ENCODE measurements at places on chromosomes 6 and 20.
A peak's percentile ranks its signal among the peaks of the same experiment; 100 is the strongest.

DNA sequence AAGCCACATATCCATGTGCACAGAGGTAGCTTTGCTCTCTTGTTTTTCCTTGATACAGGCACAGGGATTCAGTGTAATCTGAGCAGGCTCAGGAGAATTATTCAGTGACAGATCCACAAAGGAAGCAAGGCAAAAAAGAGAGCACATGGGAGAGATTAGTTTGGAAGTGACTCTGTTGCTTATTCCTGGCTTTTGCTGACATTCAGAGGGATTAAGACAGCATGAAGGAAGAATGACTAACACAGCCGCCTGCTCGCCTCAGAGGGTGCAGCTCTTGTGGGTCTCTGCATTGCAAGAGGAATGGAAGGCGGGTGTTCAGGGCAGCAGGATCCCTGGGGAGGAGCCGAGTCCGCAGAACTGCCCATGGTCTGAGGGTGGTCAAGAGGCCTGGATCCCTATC is 203.4 kb upstream of the KCNQ5 start:
- no peak for DNase-seq

DNA sequence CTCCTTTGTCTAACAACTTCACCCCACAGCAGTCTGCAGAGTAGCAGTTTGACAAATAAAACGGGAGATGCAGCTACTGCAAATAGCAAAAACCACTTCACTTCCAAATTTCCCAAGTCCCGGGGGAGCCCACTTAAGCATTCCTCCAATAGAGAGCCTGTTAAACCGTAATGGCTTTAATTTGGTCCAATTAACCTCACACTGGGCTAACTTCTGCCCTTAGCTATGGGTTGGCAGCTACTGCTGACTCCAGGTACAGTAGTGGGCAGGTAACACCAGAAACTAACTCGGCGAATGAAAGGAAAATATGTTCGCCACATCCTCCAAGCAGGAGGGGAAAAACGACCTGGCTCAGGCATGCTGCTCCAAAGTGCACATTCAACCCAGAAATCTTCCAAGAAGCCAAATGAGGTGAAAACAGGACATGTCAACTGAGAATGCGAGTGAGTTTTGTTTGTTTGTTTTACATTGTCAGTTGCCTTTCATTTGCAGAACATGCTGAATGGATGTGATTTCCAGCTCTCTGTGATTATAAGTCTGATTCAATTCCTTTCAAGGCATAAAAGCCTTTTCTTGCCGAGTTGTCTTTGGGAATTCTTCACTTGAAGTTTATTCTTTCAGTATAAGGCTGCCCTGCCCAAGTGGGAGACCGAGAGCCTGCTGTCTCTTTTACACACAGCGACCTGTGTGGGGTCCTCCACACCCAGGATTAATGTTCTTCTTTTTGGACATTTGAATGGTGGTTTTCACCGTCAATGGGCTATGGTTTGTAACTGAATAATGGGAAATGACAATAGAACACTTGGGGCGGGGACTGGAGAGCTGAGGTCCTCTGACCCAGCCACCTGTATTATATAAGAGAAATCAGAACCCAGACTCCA is 117.3 kb upstream of the ARMC2 start:
- DNase-seq, result no peak

- no peak for DNase-seq
Measured at GRCh38 chr20:61296629-61297019, 44.6 kb downstream of the CDH4 start.

GRCh38 chr20:32804817-32805216 is 14.9 kb upstream of the MAPRE1 start:
- no peak for DNase-seq

- no peak for DNase-seq
Measured at GRCh38 chr6:42790549-42791181, 8.8 kb downstream of the BICRAL start.

- no peak for DNase-seq
Measured at GRCh38 chr6:25257686-25258348, 21.4 kb upstream of the CARMIL1 start.

DNA sequence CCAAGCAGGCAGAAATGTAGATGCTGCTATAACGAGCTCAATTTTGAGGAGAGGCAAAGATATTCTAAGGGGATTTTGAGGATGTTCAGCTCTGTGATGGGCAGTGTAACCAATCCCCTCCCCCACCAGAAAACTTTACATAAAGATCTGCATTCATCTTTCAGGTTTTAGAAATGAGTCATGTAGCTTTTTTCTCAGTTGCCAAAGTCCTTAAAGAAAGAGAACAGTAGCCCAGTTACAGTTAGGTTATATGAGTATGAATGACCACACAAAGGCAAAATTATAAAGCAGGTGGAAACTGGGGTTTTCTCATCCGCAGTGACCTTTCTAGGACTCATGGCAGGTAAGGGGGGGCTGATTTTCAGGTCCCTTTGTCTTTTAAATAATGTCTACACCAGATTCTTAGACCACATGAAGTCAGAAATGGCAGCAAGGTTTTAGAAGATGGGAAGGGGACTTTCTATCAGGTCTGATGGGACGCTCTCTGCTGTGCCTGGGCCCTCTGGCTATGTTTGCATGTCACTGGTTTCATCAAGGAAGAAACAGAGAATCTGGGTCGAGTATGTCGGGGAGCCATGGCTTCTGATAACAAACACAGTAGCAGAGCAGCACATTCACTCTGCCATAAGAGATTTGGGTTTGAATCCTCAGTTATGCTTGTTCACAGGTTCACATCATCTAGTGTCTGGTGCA is 94.7 kb downstream of the CLIC5 start:
- DNase-seq, result no peak

DNA sequence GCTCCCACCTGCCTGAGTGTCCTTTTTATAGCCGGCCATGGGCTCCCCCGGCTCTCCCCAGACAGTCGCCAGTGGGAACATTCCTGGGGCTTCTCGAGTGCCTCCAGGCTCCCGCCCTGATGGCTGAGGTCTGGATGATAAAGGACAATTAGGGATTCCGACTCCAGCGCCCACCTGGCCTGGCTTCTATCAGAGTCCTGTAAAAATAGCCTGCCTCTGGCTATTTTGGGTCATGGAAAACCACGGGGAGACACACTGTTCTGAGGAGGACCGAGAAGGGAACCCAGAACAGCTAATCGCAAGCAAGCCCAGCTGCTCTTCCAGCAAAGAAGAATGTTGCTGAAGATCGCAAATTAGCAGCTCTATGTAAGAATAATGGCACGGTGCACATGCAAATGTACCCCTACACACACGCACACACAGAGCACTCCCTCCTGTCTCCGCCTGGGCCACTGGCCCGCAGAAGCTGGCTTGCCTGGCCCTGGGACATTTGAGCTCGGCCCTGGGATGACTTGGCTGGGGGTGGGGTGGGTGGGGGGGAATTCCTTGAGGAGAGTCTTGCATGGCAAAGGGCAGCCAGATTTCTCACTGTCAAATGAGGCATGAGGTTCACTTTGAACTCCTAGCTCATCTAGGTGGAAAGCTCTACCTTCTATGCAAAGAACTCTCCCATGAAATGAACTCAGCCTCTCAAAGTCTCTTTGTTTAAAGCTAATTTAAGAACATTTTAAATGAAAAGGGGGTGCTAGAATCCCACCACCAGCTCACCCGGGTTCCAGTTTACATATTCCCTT is 55.3 kb downstream of the CTCFL start:
- DNase-seq, result no peak

DNA sequence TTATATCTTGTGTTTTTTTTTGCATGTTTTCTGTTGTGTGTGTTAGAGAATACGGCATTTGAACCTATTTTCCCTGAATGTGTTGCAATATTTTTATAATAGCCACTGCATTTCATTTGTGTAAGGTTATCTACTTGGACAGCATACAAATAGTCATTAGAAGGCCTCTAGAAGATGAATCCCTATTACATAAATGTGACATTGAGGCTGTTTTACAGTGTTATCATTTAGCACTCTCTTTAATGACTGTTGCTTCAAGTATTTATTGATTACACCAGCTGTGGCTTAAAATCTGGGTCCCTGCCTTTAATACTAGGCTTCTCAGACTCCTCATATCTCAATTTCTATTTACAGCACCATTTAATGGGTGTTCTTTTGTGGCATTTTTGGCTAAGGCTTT is 465.8 kb downstream of the FRK start:
- no peak for DNase-seq

DNA sequence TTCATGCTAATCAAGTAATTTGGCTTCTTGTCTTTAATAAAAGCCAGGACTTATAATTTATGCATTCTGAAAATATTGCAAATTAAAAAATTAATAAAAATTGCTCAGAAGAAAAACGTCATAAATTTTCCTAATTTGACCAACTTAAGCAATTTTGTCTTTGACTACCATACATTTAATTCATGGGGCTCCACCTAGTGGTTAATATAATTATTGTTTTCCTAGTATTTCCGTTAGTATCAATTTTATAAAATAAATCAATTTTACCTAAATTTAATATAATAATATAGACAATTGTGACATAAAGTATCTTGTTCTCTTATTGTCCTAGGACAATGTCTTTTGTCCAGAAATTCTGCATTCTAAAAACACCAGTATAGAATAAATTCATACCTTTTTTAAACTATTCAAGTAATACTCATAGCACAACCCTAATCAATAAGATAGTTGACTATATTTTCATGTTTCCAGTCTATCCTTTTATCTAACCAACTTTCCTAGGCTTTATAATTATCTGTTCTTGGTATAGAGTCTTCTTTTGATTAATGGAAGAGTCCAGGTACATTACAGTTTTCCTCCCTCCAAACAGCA is 319.9 kb downstream of the TRDN start:
- DNase-seq, result no peak

DNA sequence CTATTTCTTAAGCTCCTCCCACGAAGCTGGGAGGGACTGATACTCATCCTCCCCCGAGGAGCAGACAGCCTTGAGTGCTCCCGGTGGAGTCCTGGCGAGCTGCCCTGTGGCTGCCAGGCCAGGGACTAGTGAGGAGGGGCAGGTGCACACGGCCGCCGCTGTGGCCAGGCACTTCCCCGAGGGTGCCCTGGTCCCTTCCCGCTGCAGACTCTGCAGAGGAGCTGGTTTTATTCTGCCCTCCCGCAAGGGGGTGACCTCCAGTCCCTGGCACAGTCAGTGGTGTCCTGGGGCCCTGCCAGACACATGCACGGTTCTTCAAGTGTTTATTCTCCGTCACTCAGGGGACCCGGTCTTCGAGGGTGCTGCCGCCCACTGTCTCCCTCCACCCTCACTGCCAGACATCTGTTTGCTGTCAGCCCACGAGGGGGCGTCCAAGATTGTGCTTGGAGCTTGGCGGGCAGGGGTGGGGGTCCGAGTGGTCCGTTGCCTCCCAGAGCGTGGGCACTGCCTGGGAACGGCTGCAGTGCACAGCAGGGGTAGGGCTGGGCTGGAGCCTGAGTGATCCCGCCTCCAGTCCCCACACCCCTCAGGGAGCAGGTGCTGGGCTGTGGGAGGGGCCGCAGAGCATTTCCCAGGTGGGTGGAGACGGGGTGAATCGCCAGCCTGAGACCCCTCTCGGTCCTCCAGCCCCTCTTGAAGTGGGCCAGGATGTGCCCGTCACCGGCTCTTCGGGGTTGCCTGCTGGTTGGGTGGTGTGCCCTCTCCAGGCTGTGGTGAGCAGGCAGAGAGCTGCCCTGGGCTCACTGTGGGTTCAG is 3.1 kb upstream of the CABLES2 start:
- DNase-seq, result peak; percentile 45

GRCh38 chr6:160792708-160793107 is 90.7 kb downstream of the PLG start:
- no peak for DNase-seq

GRCh38 chr20:24961384-24962181 is 12.5 kb downstream of the CST7 start:
- no peak for DNase-seq

DNA sequence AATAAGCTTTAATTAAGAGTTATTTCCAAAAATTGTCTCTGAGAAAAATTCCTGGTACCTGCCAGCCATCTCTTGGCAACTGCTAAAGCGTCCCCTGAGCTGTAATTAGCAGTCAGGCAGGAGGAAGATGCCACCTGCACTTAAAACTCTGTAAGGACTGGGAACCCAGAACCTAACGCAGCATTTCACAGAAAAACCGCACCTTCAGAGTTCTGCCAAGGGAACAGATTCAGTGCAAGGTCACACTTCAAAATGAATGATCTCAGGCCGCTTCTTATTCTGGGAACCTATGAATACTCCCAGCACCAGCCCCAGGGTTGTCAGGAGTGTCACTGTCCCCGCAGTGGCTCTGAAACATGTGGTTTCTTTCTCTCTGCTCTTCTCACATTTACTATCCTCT is 36.7 kb downstream of the INSM1 start:
- no peak for DNase-seq

DNA sequence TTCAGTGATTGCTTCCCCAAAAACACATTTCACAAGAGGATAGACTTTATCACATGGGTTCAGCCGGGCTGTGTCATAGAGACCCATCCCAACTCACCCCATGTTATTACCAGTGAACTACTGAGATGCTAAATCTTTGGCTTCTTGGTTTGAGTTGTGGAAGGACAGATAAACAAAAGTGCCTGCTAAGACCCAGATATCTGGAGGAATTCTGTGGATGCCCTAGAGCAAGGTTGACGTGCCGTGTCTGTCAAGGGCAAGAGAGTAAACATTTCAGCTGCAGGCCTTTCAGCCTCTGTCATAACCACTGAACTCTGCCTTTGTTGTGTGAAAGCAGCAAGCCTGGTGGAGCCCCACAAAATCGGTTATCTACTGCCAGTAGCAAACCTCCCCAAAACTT is 11.2 kb upstream of the THBD start:
- DNase-seq, result no peak

- no peak for DNase-seq
Measured at GRCh38 chr20:22523499-22524392, 60.6 kb downstream of the FOXA2 start.

GRCh38 chr20:49561256-49561655 is 6.7 kb downstream of the PTGIS start:
- no peak for DNase-seq

DNA sequence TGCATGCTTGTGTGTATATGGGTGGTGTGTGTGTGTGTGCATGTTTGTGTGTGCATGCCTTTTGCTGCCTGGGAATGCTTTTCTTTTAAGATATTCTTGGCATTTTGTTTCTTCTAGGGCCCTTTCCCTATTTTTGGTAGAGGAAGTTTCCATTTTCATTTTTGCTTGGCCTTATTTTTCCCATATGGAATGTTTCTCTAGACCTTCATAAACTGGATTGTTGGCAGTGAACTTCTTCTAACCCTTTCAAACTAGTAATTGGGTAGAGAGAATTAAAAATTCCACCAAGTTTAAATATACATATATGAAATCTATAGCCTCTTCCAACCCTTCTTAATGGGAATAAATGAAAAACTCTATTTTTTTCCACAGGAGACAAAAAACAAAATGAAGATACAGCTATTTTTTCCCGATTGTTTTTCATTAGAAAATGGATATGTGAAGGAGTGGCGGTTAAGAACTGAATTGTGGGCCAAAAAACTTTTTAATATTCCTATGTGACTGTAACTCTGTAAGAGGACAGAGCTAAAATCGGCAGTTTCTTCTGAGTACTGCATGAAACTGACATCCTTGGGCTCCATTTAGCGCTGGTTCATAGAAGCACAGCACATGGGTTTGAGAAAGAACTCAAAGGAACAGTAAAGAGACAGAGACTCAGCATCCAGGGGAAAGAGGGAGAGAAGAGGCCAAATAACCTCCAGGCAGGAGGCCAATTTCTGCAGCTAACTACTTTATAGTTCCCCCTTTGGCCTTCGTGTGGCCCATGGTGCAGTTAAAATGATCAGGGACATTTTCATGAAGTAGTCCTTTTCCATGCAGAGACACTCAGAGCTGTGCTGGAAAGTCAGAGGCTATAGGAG is 102.1 kb downstream of the TMEM170B start:
- DNase-seq, result no peak

- no peak for DNase-seq
Measured at GRCh38 chr6:52325695-52326471, 36.1 kb upstream of the PAQR8 start.

GRCh38 chr20:17676942-17677341 is 5.1 kb downstream of the RRBP1 start:
- no peak for DNase-seq
